RPMI7951 (cell line): ENCODE measurements at places on chromosomes 3 and 15. TPM values are rescaled to one million over a fixed set of nuclear protein-coding genes. Genes with fewer than 3 reads are reported as not detected.

DNA sequence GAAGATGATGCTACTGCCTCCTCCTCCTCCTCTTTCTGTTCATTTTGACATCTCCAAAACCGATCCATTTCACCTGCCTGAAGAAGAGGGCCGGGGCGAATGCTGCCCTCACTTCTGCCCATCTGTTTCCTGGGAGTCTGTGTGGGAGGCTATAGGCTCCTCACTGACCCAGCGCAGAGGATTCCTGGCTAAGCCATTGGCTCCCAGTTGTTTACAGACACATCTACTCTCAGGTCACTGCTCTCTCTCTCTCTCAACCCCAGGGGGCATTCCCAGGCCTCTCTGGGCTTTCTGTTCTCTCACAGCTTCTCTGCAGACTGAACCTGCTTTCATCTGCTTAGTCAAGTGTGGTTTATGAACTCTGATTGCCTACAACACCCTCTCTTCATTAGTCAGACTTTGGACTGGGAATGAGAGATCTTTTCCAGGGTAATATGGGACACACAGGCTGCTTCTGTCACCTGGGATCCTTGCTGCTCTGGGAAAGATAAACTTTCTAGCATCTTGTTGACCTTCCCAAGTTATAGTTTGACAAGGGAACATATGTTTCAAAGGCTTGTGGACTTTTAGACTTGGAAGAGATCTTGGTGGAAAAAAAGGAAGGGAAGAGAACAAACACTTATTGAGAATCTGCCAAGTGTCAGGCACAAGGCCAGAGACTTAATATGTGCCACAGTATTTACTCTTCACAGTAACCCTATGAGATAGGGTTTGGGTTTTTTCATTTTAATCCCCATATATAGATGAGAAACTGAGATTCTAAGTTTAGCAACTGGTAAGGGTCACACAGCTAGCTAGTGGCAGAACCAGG, 30.2 kb upstream of the USP3 start:
- DNase-seq = peak; percentile 83

Gene SLC27A2
- total RNA-seq = 0.39 TPM in 1 of 2 replicates, not detected in the other

- no peak for DNase-seq
Measured at GRCh38 chr3:39104961-39105686, 2.3 kb downstream of the GORASP1 start.

GRCh38 chr3:145900056-145900829, 260.7 kb downstream of the PLOD2 start:
- no peak for DNase-seq

DNA sequence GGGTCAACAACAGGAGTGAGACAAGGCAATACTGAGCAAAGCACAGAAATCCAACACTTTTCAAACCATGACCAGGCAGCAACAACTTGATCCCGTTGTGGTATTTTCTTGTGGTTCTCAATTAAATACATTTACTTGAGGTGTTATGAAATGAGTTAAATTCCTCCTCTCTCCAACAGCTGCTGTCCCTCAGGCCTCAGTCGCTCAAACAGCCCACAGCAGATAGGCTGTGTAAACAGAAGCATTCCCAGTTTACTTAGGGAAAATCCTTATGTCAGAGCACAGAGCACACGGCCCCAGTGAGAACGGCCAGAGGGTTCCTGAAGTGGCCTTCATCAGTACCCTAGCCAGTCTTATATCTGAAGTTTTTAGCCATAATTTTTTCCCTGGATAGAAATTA, 359.9 kb downstream of the AGBL1 start:
- DNase-seq = no peak

DNA sequence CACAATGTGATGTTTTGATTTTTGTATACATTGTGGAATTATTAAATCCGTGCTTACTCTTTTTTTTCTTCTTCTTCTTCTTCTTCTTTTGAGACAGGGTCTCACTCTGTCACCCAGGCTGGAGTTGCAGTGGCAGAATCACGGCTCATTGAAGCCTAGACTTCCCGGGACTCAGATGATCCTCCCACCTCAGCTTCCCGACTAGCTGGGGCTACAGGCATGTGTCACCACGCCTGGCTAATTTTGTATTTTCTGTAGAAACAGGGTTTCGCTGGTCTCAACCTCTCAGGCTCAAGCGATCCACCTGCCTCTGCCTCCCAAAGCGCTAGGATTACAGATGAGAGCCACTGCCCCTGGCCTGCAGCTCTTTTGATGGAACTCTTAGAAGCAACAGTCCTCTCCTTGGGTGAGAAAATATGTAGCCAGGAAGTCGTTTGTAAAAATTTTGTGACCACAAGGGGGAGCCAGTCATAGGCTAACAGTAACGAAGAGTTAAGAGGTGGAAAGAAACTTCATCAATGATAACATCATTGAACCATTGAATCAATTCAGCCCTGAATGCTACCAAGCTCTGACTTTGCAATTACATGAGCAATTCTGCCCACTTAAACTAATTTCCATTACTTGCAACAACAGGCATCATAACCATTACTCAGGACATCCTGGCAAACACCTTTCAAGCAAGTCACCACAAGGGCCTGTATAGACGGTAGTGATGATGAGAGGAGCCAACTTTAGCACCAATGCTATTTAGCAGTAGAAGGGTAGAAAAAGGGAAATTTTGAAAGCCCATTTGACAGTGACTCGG, 16.7 kb upstream of the CMTM7 start:
- peak; percentile 73 for DNase-seq

GRCh38 chr15:61640756-61641155, 411.7 kb upstream of the RORA start:
- DNase-seq = no peak

Gene ZDHHC23
- 1.3 and 1.6 TPM in 2 replicates for total RNA-seq

Gene CCDC54
- not detected in 2 replicates for total RNA-seq

GRCh38 chr3:160398820-160399124, 253 bp downstream of the IFT80 start:
- DNase-seq = no peak

DNA sequence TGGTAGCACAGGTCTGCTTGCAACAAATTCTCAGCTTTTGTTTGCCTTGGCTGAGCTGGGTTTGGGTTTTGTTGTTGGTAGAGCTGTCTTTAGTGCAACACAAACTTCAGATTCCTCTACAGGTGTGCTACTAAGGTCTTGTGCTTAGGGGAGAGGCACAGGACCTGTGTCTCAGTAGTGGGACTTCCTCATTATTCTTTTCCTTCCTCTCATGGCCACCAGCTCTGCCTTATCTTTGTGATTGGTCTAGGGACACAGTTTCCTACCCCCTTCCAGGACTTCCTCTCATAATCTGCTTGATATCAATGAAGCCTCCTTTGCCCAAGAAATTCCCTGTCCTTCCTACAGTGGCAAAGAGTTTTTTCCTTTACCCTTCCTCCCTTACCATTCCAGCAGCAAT, 24.9 kb upstream of the DNAAF4 start:
- no peak for DNase-seq

- peak; percentile 53 for DNase-seq
Measured at GRCh38 chr3:102529452-102529851, 94.6 kb downstream of the ZPLD1 start.

- no peak for DNase-seq
Measured at GRCh38 chr15:29142129-29142747, 127.4 kb downstream of the NSMCE3 start.

GRCh38 chr15:67788986-67789385, 36.3 kb upstream of the SKOR1 start:
- DNase-seq = no peak

GRCh38 chr3:53996141-53996874, 104.6 kb upstream of the SELENOK start:
- no peak for DNase-seq

Gene ATP13A5
- not detected in 2 replicates for total RNA-seq

GRCh38 chr15:86502301-86502700, 422.6 kb downstream of the AGBL1 start:
- DNase-seq = no peak

DNA sequence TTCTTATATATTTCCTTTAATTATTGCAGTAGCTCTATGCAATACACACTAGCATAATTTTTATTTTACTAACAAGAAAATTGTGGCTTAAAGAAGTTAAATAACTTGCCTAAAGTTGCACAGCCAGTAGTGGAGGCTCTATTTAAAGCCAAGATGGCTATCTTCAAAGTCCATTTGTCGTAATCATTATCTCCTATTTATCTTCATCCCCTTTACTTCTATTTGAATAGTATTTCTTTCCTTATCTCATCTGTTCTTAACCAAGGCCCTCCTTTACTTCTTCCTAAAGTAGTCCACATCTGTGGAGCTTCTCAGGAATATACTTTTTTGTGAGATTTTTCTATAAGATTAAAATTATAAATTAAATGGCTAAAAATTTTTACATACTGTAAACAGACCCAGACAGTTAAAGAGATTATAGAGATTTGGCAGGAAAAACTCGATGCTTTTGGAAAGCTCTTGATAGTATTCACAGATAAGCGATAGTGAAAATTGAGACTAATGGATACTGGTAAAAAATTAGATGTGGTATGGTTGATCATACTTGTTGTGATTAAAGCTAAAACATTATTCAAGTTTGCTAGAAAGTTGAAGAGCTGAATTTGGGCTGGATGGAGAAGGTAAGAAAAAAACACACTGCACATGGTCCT, 129.2 kb downstream of the ZNF609 start:
- no peak for DNase-seq

GRCh38 chr15:51075364-51075763, 19.3 kb downstream of the TNFAIP8L3 start:
- no peak for DNase-seq

DNA sequence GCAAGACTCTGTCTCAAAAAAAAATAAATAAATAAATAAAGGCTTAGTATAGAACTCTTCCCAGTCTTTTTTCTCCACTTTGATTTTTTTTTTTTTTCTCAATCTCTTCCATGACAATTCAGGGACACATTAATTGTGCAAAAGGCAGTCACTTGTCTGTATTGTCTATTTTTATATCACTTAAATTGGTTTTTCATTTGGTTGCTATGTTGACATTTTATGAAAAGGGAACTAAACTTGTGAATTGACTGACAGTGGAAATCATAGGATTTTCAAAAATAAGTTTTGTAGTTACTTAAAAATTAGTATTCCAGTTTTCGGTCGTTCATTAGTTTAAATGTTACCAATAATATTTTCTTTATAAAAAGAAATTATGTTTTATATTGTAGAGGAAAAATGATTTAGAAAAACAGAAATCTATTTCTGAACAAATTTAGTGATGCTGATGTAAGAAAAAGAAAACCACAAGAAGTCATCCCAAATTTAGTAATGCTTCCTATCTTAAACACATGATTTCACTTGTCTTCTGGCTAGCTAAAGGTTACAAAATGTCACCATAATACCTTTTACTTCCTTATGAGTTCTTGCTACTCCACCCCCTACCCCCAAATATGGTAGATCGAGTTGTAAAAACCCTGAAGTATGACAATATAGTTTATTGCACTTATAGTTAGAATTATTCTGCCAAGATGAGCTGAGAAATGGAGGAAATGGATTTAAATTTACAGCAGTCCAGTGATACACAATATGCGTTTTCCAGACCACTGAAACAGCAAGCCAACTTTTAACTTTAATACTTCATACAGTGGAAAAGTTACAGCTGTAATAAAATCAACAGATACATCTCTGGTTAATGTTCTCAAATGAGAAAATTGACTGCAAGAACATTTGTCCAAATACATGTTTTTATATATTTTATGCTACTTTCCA, 37.0 kb downstream of the PPARG start:
- DNase-seq = no peak

DNA sequence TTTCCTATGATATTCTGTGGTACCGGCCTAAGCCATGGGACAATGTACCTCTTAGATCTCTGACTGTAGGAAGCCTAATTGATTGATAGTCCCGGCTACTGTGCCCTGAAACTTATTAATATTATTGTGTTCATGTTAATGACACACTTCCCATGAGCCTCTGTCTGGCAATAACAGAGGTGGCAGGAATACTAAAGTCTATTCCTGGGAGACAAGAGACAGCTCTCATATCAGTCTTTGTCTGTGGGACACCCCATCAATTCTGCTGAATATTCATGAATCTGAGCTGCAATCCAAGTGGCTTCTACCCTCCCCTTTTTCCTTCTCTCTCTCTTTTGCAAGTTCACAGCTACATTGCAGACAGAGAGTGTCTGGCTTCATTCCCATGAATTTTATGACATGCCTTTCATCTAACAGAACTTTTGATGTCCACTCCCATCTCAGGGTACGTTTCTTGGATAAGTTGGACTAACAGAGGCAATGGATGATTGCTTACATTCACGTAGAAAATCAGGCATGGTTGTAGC, 907.5 kb downstream of the ZPLD1 start:
- DNase-seq = no peak

DNA sequence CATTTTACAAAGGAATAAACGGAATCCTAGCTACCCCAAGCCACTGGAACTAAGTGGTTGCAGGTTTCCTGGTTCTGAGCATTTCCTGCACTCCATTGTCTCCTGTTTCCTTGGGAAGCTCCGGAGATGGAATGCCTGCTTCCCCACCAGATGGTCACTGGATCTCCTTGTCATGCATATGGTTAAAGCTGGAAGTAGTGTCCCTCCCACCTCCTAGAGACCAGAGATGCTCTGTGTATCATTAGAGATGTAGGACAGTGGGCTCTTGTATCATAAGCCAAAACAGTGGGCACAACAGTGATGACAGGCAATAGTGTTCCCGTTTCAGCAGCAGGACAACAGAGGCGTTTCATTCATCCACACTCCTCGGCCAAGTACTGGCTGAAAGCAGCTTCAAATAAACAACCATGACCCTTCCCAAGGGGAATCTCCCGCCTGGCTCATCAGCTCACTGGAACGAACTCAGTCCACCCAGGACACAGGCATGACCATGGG, 136.2 kb upstream of the EIF1B start:
- peak; percentile 3 for DNase-seq
